ENCODE measurements at places on chromosomes 2 and 18. TPM values are rescaled to one million over a fixed set of nuclear protein-coding genes. Genes with fewer than 3 reads are reported as not detected.
A peak's percentile ranks its signal among the peaks of the same experiment; 100 is the strongest.

SPATA3 gene
- total RNA-seq = 0.44 TPM

EFEMP1 gene
- total RNA-seq = not detected

DNA sequence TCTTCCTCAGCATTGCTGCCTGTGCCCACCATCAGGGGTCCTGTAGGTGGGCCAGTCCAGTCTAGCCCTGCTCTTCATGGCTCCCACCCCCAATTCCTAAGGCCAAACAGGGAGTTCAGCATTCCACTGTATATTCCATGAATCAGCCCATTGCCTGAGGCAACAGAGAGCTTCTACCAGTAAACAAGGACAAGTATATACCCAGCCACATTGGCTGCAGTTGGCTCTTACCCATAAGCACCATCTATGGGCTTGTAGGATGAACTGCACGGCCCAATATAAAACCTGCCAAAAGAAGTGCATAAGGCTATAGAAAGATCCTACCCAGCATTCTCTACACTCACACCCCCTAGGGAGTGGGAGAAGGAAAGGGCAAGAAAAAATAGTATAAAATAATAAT is 95.1 kb upstream of the SALL3 start:
- H3K36me3 ChIP-seq = peaks cover 6% of the 10 kb centered on the region
- H3K27me3 ChIP-seq = no peaks in the 10 kb centered on the region
- H3K27ac ChIP-seq = no peak overlapping the region

DNA sequence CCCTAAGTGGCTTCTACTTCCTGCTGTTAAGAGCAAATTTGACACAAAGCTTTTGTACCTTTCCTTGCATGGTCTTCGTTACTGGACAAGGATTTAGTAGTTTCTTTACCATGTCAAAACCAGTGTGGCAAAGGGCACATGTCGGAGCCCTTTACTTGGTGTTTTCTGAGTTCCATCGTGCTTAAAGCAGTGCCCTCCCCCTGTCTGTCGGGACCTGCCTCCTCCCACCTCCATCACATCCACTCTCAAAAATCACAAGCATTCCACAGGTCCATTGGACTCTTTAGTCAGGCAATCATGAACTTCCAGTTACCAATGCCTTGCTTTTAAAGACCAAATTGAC is 763 bp downstream of the CCDC141 start:
- peak overlapping the region; percentile 76 for H3K4me3 ChIP-seq
- peaks cover 10% of the 10 kb centered on the region for H3K36me3 ChIP-seq
- peaks cover 37% of the 10 kb centered on the region for H3K4me1 ChIP-seq
- H3K27ac ChIP-seq = peak overlapping the region; percentile 79

VWA3B gene
- total RNA-seq = not detected

DNA sequence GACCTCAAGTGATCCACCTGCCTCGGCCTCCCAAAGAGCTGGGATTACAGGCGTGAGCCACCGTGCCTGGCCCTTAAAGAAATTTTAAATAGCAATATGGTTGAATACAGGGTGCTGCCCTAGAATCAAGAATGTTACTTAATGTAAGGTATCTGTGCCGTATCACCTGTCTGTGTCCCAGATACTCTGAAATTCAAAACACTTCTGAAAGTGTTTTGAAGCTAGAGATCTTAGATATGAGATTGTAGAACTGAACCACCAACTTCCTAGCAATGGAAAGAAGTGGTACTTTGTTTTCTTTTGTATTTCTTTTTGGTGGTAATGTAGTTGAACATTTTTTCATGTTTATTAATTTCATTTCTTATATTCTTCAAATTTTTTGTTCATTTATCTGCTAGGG is 13.0 kb downstream of the PTPN4 start:
- H3K27ac ChIP-seq = no peak overlapping the region
- H3K27me3 ChIP-seq = no peaks in the 10 kb centered on the region
- no peak overlapping the region for H3K4me3 ChIP-seq
- H3K4me1 ChIP-seq = peaks cover 2% of the 10 kb centered on the region

DNA sequence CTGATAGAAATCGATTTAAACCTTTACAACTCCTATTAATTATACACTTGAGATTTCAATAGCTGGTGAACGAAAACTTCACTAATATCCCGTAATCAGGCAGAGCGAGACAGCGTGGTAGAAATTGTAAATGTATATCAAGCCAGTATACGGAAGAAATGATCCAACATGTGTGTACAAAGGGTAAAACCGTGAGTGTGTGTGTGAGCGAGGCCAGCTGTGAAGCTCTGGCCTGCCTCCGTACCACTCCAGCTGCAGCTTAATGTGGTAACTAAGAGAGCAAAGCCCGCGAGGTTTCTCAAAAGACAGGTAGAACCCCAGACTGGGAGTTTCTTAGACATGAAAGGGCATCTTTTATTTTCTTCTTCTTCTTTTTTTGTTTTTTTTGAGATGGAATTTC is 52.3 kb upstream of the ZNF516 start:
- peaks cover 6% of the 10 kb centered on the region for H3K27me3 ChIP-seq
- H3K27ac ChIP-seq = no peak overlapping the region
- no peaks in the 10 kb centered on the region for H3K4me1 ChIP-seq
- H3K4me3 ChIP-seq = no peak overlapping the region
- H3K36me3 ChIP-seq = no peaks in the 10 kb centered on the region
- DNase-seq = no peak

DNA sequence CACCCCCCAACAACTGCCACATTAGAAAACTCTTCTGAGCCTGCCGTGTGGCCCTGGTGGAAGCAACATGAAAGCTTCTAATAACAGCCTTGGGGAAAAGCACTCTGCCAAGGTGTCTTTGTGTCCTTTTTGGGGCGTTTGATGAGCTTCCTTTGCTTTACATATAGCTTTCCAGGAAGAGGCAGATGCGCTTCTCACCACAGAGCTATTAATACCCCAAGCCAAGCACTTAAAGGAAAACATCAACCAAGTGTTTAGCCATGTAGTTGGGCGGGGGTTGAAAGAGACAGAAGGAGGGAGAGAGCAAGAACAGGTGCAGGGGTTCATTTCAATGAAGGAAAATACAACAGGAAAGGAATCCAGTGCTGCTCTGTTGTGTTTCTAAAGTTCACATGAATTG is 176.1 kb downstream of the VAPA start:
- H3K4me1 ChIP-seq = no peaks in the 10 kb centered on the region
- H3K36me3 ChIP-seq = no peaks in the 10 kb centered on the region
- no peak overlapping the region for H3K4me3 ChIP-seq
- H3K27me3 ChIP-seq = no peaks in the 10 kb centered on the region
- no peak overlapping the region for H3K27ac ChIP-seq
- DNase-seq = no peak

DNA sequence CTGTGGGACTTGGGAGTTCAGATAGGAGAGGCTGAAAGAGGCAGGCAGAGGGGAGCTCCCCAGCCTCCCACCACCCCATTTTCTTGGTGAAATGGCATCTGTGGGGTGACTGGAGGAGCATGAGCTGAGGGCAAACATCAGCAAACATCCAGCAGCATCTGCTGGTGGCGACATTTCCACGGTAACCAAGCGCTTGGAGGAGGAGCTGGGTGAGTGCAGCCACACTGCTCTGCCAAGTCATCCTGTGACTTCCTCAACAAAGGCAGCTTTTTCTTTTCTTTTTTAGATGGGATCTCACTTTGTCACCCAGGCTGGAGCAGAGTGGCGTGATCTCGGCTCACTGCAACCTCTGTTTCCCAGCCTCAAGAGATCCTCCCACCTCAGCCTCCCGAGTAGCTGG is 5.6 kb downstream of the TXNL4A start:
- H3K36me3 ChIP-seq = peaks cover 48% of the 10 kb centered on the region
- peaks cover 76% of the 10 kb centered on the region for H3K4me1 ChIP-seq
- H3K27ac ChIP-seq = peak overlapping the region; percentile 82
- no peaks in the 10 kb centered on the region for H3K27me3 ChIP-seq

MEP1B gene
- 0.20 TPM for total RNA-seq

DNA sequence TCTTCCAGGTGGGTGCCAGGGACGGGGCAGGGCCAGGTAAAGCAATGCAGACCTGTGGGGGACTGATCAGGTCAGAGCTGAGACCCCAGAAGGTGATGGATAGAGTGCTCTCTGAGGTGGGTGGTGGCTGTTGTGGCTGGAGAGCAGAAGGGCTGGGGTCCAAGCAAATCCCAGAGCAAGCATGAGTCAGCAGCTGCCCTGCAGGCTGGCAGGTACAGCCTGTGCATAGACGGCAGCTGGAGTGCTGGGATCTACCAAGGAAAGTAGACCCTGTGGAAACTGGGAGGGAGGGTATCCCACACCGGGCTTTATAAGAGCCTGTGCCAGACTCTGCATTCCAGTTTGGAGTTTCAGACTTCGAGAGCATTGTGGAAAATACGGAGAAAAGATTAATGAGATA is 663 bp downstream of the TRIM54 start:
- no peak overlapping the region for H3K4me3 ChIP-seq
- no peak for DNase-seq
- peaks cover 10% of the 10 kb centered on the region for H3K4me1 ChIP-seq
- H3K36me3 ChIP-seq = no peaks in the 10 kb centered on the region
- H3K27ac ChIP-seq = no peak overlapping the region

- H3K27me3 ChIP-seq = no peaks in the 10 kb centered on the region
- H3K27ac ChIP-seq = no peak overlapping the region
- no peak overlapping the region for H3K4me3 ChIP-seq
- no peak for DNase-seq
- no peaks in the 10 kb centered on the region for H3K36me3 ChIP-seq
- H3K4me1 ChIP-seq = no peaks in the 10 kb centered on the region
Observed at GRCh38 chr2:56127010-56127409, 56.8 kb upstream of the CCDC85A start.

DNA sequence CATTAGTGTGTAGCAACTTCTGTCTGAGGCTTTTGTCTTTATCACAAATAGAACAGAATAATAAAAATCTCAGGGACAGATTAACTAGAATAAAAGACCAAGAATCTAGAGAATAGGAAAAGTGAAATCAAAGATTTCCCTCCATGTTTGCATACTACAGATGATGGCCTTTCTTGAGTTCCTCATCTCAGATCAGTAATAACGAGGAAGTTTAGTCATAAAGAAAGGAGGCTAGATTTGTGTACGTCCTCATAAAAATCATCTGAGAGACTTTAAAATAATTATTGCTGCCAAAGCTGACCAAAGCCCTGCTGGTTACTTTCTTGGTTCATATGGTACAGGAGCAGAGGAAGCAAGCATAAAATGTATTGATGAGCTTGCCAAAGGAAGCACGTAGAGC is 117.3 kb downstream of the MIB1 start:
- peaks cover 21% of the 10 kb centered on the region for H3K36me3 ChIP-seq
- no peak for DNase-seq

SIX3 gene
- 0.21 TPM for total RNA-seq

TUBA3D gene
- not detected for total RNA-seq
